SJSA1 (cell line): ENCODE measurements at places on chromosomes 6 and 20. TPM values are rescaled to one million over a fixed set of nuclear protein-coding genes. Genes with fewer than 3 reads are reported as not detected.

The ZNF311 gene
- not detected in 2 replicates for total RNA-seq

The VIP gene
- total RNA-seq, result 0.06 and 0.26 TPM in 2 replicates

The UST gene
- total RNA-seq, result 6.7 and 7.6 TPM in 2 replicates

GRCh38 chr6:159257846-159258245, 88.6 kb downstream of the FNDC1 start:
- no peak overlapping the region for H3K4me3 ChIP-seq
- H3K27me3 ChIP-seq, result no peaks in the 10 kb centered on the region
- H3K27ac ChIP-seq, result no peak overlapping the region
- peaks cover 8% of the 10 kb centered on the region for H3K4me1 ChIP-seq
- H3K36me3 ChIP-seq, result no peaks in the 10 kb centered on the region
- DNase-seq, result no peak
